ENCODE measurements at places on chromosomes 12 and 14.

DNA sequence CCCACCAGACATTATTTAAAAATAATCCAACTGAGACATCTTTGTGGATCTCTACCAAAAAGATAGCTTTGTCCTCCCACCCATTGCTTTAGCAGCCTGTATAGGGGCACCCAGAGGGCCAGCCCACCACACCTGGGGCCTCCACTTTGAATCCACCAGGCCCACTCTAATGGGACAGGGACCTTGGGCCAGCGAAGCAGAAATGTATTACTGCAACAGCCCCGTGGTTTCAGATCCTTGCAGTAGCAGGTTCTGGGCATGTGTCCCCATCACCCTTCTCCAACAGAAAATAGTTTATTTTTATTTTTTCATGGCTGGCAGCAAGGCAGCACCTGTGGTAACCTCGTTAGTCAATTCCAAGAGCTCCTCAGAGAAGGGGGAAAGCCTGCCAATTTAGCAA, 218.4 kb downstream of the ZFP36L1 start:
- DNase-seq, result no peak

- DNase-seq, result no peak
These were observed 46.8 kb downstream of the RNF34 start for GRCh38 chr12:121446750-121447149.

DNA sequence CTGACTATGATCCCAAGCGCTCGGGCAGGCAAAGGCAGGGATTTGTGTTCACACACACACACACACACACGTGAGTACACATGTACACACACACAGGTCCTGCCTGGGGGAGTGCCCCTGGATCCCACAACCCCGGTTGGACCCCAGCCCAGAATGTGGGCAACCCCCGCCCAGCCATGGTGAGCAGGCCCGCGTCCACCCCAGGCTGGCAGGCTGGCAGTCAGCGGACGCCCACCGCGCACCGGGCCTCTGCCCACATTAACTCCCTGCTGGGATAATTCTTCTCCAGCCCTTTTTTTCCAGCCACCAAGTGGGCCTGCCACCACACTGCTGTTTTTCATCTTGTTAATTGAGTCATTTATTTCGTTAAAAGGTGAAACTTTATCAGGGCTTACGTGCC, 256.2 kb downstream of the BCL11B start:
- DNase-seq, result no peak

DNA sequence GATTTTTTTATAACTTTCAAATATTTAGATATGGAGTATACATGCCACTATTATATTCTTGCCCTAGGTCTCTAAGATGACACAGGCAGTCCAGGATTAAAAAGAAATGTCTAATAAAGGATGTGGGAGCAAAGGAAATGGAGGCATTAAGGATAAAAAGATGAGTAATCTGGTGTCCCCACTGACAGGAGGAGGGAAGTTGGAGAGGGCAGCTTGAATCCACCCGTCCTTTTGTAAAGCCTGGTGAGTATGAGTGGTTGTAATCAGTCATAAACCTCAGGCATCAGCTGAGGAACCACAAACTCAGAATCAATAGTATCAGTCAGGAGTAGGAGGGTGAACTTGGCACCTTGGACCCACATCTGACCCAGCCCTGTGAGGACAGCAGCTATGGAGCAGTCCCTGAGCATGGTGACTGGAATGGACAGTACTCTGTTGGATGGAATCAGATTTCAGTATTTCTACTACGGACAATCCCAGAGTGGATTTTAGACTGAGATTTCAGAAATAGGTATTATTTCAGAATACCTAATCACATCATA, 100.5 kb downstream of the EXOC5 start:
- no peak for DNase-seq

DNA sequence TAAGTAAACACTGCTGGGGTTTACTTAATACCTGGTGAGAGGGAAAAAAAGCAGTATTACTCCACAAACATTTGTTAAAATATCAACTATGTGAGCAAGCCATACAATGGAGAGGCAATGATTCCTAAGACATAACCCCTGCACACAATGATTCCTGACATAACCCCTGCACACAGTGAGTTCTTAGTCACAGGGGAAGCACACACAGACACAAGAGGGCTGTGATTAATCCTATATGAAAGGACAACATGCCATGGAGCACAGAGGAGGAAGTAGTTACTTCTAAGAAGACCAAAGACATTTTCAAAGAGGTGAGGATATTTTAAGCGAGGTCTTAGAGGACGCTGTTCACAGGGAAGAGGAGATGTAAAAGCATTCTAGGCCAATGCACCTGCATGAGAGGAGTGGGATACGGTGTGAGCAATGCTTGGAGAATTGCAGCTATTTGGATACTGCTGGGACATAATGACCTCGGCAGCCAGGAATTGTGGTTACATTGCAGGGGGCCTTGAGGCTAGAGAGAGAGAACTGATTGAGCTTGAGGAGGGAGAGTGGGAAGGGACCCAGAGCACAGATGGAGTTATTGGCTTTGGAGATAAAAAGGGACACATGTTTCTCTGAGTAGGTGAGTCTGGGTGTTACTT, 211.9 kb downstream of the APAF1 start:
- DNase-seq, result no peak

DNA sequence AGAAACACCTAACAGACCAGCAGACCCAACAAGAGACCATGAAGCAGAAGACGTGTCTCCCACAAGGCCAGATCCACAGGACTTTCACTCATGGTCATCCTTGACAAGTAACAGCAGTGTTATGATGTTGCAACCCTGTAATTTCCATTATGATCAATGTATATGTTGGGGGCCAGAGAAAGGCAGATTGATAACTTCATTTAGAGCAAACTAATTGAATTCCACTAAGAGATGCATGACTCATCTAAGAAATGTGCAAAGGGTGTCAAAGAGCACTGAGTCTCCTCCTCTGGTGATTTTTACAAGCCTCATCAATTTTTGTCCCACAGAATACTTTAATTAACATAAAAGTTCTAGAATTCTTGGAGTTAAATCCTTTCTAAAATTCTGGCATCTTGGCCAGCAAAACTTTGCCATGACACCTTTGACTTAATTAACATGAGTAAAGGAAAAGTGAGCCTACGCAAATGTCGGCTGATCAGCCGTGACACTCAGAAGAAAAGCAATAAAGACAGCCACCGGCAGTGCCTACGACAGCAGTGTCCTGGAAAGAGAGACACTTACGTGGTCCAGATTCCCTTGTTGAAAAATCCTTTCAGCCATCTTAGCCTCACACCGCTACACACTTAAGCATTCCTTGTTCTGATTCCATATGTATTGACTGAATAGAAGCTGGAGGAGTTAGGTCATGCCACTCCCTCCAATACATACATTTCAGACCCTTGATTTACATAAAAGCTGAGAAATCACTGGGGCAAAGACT, 370.2 kb upstream of the CCDC196 start:
- DNase-seq, result no peak

- no peak for DNase-seq
These were observed 28.3 kb downstream of the KCTD10 start for GRCh38 chr12:109448707-109449390.

DNA sequence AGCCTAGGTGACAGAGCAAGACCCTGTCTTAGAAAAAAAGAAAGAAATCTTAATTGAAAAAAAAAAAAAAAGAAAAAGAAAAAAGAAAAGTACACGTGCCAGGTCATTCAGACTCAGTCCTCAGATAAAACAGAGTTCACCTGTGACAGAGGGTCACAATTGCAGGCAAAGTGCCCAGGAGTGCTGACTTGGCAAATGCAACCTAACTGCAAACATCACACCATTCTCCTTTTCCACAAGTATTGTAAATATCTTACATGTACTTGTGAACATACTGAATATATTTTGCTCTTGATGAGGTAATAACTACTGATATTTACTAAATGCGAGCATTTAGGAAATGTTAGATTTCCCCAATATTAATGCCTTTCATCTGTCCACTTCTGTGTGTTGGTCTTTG, 9.0 kb upstream of the COL2A1 start:
- DNase-seq, result no peak

- DNase-seq, result no peak
These were observed 78.2 kb downstream of the IRF2BPL start for GRCh38 chr14:76950055-76951020.

- DNase-seq, result no peak
These were observed 1.7 kb upstream of the PAPLN start for GRCh38 chr14:73235531-73236155.

DNA sequence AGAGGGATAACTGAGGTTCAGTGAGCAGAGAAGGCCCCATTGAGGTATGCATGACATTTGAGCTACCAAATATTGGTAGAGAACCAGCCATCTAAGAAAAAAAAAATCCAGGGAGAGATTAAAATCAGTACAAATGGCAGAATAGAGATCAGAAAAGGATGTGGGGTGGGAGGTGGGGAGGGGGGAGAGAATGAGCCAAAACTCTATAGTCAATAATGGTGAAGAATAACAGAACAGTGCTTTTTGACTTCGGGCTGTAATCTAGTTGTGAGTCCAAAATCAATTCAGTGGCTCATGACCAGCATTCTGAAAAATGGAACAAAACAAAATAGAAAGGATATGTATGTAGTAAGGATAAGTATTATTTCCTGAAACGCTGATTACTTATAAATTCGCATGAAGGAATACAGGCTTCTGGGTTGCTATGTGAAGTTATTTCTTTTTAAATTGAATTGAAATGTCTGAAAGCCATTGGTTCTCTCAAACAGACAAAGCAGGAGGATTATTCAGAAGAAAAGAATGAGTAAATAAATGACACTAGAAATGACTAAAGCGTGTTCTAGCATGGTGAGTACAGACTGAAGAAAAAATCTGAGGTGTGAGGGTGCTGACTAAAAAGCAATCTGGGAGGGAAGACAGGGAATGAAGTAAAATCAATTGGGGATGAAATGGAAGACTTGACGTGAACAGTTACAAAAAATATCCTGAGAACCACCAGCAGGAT, 72.4 kb downstream of the ATP2B1 start:
- no peak for DNase-seq

- no peak for DNase-seq
These were observed 31.4 kb downstream of the PPFIBP1 start for GRCh38 chr12:27555361-27555760.

DNA sequence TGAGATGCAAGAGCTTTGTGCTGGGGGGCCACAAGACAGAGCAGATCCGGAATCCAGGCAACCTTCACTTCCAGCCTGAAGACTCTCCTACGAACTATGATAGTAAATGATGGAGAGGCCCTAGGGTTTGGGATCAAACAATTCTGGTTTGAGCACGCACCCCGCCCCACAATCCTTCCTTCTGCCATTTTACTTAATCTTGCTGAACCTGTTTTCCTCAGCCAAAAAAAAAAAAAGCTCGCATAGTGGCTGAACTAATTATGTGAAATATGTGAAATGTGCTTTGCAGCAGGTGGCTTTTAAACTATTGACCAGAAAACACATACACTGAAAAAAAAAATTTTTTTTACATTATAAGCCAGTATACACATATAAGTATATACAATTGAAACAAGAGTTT, 667 bp upstream of the ITFG2 start:
- no peak for DNase-seq

Data from stimulated activated CD8-positive, alpha-beta memory T cell treated with anti-CD3 and anti-CD28 coated beads, Interleukin-12 subunit alpha, Interleukin-12 subunit beta, amount 100 ng/mL, for 4 hours (primary cell).